ENCODE measurements at places on chromosomes 6 and 20.

GRCh38 chr6:130202782-130203181 is 20.0 kb downstream of the SAMD3 start:
- no peak for DNase-seq

DNA sequence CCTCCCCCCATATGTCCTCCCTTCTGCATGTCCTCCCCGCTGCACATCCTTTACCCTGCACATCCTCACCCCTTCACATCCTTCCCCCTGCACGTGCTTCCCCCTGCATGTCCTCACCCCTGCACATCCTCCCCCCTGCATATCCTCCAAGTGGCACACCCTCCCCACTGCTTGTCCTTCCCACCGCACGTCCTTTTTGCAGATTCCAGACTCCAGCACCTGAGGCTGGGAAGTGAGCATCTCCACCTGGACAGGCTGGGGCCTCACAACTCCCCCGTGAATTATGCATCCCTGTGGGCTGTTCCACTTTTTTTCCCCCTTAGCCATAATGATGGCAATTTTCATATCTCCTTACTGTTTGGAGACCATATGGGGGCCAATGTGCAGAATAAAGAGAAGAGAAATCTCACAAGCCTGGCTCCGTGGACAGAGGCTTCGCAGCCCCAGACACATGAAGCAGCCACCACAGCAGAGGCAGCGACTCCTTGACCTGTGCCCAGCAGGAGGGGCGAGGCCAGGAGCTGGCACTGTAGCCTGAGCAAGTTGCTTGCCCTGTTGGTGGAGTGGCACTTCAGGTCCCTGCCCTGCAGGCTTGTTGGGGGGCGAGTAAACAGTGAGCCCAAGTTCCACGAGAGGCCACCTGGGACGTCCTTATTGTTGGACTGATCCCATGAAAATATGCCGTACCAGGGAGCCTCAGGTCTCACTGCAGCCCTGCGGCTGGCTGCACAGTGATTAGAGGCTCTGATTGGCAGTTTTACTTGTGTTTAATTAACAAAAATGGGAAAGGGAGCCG is 113.1 kb downstream of the SYNDIG1 start:
- no peak for DNase-seq

- DNase-seq: no peak
Observed at GRCh38 chr6:166987448-166987847, 11.7 kb upstream of the CEP43 start.

- no peak for DNase-seq
Observed at GRCh38 chr6:87645080-87645479, 55.1 kb downstream of the ORC3 start.

DNA sequence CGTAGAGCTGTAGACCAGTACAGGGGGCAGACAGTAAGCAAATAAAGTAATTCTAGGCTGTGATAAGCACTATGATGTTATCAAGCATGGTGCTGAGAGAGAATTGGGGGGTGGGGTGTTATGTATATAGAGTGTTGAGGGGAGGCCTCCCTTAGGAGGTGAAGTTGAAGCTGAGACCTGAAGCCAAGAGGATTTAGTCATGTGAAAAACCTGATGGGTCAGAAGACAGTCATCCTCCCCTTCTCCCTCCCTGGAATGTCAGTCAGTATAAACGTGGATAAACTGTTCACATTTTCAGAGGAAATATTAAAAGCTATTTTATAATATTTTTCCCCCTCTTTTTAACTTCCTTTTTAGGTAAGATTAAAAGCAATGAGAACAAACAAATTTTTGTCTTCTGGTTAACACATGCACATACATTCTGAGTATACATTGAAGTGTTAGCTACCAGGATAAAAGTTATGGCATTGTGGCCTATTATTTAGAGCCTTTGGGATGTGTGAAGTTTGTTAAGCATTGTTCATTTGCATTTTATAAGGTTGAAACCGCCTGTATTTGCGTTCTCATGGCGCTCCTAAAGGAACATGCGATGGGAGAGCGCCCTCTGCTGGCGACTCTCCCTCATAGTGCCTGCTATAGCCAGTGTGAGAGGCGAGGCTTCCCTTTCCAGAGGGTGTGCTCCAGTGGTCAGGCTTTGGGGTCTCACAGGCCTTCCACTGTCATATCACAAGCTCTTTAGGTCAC is 35.4 kb upstream of the MAPK13 start:
- peak; percentile 62 for DNase-seq

DNA sequence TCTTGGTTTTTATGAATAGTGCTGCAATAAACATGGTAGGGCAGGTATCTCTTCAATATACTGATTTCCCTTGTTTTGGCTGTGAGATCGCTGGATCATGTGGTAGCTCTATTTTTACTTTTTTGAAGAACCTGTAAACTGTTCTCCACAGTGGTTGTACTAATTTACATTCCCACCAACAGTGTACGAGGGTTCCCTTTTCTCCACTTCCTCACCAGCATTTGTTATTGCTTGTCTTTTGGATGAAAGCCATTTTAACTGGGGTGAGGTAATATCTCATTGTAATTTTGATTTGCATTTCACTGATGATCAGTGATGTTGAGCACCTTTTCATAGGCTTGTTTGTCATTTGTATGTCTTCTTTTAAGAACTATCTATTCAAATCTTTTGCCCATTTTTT is 8.0 kb upstream of the ARG1 start:
- DNase-seq: no peak

GRCh38 chr6:2596222-2596621 is 154.5 kb downstream of the MYLK4 start:
- DNase-seq: no peak

- DNase-seq: no peak
Observed at GRCh38 chr6:16436550-16436949, 198.2 kb downstream of the GMPR start.

GRCh38 chr20:44901974-44902373 is 7.9 kb upstream of the PABPC1L start:
- DNase-seq: peak; percentile 78

- DNase-seq: peak; percentile 83
Observed at GRCh38 chr6:3795836-3796718, 44.6 kb upstream of the PXDC1 start.

GRCh38 chr6:50849796-50850180 is 31.1 kb downstream of the TFAP2B start:
- DNase-seq: no peak

GRCh38 chr6:43789447-43789846 is 19.4 kb downstream of the VEGFA start:
- no peak for DNase-seq

DNA sequence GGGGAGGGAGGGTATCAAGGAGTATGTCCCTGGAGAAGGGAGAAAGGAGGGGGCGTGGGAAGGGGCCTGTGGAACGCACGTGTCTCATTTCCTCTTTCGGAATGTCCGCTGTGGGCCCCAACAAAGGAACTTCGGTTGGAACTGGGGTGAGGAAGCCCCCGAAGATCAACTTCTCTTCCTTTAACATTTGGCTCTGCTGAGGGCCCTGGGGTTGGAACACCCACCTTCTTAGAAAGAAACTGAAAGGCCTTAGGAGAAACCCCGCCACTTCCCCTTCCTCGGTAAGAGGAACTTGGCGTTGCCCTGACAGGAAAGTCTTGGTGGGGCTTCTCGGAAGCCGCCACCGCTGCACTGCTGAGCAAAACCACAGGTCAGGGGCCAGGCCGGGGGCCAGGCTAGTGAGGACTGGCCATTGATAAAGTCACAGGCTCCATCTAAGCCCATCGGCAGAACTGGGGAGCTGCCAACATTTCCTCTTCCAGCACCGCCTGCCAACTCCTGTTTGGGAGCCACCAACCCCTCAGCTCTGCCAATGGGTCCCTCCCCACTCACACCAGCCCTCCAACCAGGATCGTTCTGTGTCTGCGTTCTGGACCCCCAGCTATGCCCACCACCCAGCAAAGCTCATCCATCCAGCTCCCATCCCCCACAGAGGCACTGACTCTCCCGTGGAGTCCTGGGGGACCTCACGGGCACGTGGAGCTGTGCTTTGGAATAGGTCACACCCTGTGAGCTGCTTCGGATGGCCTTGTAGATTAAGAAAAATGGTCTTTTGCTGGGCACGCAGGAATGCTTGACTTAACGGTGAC is 44.8 kb downstream of the FGD2 start:
- peak; percentile 48 for DNase-seq

- DNase-seq: no peak
Observed at GRCh38 chr6:56714982-56715456, 72.3 kb upstream of the DST start.

DNA sequence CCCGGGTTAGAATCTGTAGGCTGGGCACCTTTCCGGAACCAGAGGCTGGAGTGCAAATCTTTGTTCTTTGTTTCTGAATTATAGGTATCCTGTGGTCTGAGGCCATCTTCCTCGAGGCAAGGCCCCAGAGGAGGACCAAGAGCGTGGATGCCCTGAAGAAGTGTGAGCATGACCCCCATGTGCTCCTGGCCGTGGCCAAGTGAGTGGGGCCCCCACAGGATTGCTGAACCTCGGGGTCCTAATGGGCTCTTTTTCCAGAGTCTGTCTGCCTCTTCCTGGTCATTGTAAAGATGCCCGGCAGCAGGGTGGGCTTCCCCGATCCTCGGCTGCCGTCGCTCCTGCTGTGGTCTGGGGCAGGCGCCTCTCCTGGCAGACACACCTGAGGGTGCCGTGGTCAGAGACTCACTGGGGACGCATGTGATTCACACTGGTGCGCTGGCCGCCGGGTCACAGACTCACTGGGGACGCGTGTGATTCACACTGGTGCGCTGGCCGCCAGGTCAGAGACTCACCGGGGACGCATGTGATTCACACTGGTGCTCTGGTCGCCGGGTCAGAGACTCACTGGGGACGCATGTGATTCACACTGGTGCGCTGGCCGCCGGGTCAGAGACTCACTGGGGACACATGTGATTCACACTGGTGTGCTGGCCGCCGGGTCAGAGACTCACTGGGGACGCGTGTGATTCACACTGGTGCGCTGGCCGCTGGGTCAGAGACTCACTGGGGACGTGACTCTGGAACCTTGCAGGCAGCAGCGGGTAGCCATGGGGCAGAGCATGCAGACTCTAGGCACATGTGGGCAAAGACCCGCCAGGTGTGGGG is 6.5 kb upstream of the C20orf204 start:
- DNase-seq: no peak

DNA sequence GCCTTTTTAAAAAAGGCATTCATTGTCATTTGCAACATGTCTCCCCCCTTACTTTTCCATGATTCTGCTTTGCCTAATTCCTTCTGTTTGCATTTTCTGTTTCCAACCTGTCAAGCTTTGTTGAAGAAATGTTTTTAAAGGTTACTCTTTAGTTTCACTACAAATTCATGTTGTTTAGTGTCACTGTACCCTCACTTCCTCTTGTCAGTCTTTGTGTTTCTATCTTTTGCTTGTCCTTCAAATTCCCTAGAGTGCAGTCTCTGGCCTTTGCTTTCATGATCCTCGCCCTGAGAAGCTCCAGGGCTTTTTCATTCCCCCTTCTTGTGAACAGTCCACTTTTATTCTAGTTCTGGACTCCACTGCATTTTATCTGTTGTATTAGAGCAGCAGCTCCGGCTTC is 90.6 kb downstream of the MAP3K4 start:
- no peak for DNase-seq

DNA sequence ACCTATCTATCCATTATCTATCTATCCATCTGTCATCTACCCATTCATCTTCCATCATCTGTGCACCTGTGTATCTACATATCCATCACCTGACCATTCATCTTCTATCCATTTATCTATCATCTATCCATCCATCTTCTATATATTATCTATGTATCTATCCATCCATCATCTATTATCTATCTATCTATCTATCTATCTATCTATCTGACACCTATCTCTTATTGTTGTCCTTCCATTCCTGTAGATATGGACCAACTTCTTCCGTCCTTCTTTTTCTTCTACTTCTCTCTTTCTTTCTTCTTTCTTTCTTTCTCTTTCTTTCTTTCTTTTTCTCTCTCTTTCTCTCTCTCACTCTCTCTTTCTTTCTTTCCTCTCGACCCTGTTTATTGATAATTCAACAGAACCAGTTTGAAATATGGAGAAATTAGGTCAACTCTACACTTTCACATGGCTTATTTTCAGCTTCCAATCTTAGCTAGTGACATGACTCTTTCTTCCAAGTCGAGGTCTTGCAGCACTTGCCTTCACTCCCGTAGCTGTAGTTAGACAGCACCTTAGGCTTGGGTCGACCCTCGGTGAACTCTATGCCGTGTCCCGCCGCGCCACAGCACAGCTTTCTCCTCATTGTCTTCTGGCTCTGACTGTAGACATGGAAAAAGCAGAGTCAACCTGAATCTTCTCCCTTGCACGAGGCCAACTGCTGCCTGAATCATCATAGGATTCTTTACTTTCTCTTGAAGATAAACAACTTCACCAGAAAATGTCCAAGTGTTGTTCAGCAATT is 110.4 kb upstream of the EXOC2 start:
- DNase-seq: no peak

DNA sequence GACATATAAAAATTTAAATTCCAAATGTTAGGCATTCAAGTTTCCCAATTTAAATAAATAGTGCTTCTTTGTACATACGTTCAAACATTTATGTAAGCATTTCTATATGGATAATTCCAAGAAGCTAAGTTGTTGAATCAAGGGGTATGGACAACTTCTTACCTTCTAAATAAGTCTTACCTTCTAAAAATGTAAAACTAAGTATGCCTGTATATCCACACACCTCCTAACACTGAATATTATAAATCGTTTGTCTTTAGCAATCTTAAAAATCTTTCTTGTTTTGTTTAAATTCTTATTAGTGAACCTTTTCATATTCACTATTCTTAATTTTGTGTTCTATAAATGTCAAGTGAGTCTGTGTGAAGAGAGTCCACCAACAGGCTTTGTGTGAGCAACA is 2.5 kb upstream of the ZSCAN16 start:
- no peak for DNase-seq

DNA sequence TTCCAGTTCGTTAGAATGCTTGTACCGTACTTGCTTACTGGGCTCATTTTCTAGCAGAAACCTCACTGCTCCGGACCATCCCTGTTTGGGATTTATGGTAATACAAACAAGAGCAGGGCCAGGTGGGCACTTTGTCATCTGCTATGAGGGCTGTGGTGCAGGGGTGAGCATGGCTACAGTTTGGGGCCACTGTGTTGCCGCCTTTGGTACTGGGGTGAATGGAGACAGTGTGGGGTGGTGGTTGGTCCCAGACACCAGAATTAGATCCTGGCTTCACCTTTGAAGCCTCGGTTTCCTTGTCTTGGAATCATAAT is 95.0 kb downstream of the TOX2 start:
- no peak for DNase-seq
